Stimulated activated CD8-positive, alpha-beta memory T cell treated with anti-CD3 and anti-CD28 coated beads, Interleukin-4, amount 100 ng/mL, for 1 hour (primary cell): ENCODE measurements at places on chromosomes 1 and 21.

- DNase-seq, result no peak
Measured at GRCh38 chr1:184682956-184683355, 71.7 kb downstream of the EDEM3 start.

GRCh38 chr1:203934027-203934426 is 72.6 kb downstream of the SNRPE start:
- DNase-seq, result no peak

DNA sequence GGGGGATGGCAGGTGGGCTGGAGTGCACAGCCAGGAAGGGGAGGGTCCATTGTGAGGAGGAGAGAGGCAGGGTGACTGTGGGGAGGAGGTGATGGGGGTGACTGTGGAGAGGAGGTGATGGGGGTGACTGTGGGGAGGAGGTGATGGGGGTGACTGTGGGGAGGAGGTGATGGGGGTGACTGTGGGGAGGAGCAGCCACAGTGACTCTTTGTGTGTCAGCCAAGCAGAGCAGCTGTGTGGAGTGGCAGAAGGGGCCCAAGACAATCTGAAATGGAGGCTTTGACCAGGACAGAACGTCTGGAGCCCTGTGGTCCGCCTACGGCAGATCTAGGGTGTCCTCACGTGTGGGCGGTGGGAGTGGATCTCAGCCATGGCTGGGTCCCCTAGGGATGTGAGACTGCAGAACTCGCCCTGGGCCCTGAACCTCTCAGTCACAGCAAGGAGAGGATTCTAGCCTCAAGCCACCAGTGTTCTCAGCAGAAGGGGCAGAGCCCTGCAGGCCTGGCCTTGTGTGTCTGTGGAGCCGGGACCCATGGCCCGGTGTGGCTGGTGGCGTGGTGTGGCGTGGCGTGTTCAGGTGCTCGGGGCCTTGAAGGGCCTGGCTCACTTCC is 81.5 kb downstream of the OBSCN start:
- no peak for DNase-seq

DNA sequence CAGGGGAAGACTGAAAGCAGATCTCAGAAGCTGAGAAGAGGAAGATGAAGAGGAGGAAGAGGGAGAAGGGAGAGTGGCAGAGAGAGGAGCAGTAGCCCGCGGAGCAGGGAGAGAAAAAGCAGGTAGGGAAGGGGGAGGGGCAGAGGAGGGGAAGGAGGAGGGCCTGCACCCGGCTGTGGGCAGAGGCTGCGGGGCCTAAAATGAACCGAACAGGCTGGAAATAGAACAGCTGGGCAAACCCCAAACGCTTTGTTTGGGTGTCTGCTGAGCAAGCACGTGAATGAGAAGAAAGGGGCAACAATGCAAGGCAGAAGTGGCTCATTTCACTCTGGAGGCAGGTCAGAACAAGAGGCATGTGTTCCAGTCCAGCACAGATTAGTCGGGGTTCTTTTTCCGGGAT is 33.5 kb downstream of the KCNC4 start:
- DNase-seq, result no peak

DNA sequence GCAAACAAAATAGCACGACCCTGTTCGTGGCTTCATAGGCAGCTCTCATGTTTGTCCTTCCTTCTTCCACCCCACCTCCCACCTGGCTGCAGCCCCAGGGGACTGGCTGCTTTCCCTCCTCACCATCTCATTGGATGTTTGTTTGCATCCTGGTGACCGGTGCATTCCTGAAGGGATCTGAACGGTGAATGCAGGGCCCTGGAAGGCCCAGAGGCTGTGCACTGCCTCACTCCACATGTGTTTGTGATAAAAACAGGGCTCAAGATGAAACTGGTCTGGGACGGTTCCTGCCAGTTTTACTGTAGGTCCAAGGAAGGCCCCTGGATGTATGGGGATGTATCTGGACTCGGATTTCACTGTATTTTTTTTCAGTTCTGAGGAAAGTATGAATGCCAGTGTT is 42.8 kb downstream of the CNN3 start:
- no peak for DNase-seq

GRCh38 chr21:31268090-31268489 is 76.0 kb downstream of the TIAM1 start:
- DNase-seq, result no peak

- DNase-seq, result no peak
Measured at GRCh38 chr1:152884085-152884484, 6.0 kb downstream of the SMCP start.

GRCh38 chr1:24248859-24249258 is 61.8 kb upstream of the IFNLR1 start:
- no peak for DNase-seq

- no peak for DNase-seq
Measured at GRCh38 chr1:88998716-88999115, 6.3 kb upstream of the KYAT3 start.

GRCh38 chr1:224435318-224435763 is 744 bp upstream of the WDR26 start:
- no peak for DNase-seq

- DNase-seq, result no peak
Measured at GRCh38 chr1:59521456-59521855, 224.6 kb downstream of the FGGY start.
